ENCODE measurements at places on chromosomes 6 and 20. TPM values are rescaled to one million over a fixed set of nuclear protein-coding genes. Genes with fewer than 3 reads are reported as not detected.

The SYCP2 gene
- 3.0 TPM for total RNA-seq

The SLC17A2 gene
- total RNA-seq = 0.76 TPM

GRCh38 chr6:105619971-105620741 lies 217.3 kb upstream of the PREP start:
- no peak overlapping the region for H3K4me3 ChIP-seq
- H3K27ac ChIP-seq = no peak overlapping the region
- H3K27me3 ChIP-seq = no peaks in the 10 kb centered on the region
- no peaks in the 10 kb centered on the region for H3K4me1 ChIP-seq
- no peaks in the 10 kb centered on the region for H3K36me3 ChIP-seq

DNA sequence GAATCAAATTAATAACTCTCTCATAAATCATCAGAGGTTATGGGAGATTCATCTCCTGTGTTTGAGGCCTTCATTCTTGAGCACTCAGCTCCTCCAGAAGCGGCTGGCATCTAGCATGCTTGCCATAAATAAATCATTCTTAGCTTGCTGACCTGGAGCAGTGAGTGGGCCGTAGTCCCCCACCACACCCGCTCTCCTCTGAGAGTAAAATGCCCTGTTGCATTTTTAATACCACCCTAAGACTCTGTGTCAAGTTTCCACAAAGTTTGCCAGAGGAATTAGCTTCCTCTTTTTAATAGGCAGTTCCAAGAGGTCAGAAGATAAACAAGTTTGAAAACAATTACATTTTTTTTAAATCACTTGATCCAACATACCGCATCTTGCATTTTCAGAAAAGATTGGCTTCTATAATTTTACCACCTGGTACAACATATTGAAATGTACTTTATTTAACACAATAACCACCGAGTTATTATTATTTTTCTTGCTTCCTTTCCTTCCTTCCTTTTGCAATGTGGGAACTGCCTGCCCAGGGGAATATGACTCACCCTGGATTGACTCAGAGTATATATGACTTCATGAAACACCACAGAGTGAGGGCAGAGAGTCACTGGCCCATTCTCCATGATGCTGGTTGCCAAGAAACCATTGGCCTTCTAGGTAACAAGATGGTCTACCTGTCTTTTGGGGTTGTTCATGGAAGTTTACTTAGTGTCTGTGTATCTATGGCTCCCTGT lies 29.4 kb upstream of the CLIC5 start:
- no peaks in the 10 kb centered on the region for H3K27me3 ChIP-seq
- no peak for DNase-seq
- H3K4me3 ChIP-seq = no peak overlapping the region
- H3K27ac ChIP-seq = no peak overlapping the region
- no peaks in the 10 kb centered on the region for H3K36me3 ChIP-seq

DNA sequence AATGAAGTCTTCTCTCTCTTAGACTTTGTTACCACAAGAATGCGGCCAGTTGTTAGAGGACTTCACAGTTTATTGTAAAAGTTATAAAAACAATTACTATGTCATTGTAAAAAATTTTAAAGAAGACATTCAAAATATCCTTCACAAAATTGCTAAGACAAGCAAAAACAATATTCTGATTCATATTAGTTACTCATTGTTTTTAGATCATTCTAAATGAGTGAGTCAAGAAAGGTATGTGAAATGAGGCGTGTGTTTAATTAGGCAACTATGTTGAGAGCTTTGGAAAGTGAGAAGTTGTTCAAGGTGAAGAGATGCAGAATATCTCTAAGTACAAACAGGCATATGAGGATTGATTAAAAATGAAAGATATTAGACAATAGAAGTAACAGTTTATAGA lies 875.3 kb downstream of the EYS start:
- DNase-seq = no peak
- no peaks in the 10 kb centered on the region for H3K27me3 ChIP-seq
- no peak overlapping the region for H3K4me3 ChIP-seq
- no peak overlapping the region for H3K27ac ChIP-seq
- H3K36me3 ChIP-seq = no peaks in the 10 kb centered on the region

All from kidney (tissue), 22 donors.